Vagina (tissue), 2 donors: ENCODE measurements at places on chromosomes 4 and X. TPM values are rescaled to one million over a fixed set of nuclear protein-coding genes. Genes with fewer than 3 reads are reported as not detected.

GRCh38 chrX:30875957-30876356 lies 13.1 kb downstream of the TAB3 start:
- DNase-seq: no peak

DNA sequence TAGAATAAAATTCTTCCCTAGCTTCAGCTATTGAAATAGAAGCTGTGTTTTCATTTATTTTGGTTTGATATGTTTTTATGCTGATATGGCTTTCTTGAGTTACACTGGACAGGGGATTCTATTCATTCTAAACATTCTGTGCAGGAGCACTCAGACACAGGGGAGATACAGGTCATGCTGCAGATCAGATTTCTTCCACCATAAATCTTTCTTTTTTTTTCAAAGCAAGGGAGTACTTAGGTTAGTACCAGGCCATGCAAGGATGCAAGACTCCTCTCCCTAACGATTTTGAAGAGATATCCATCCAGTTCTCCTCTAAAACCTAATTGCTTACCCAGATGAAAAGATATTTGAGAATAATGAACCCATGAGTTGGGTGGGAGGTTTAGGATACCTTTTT lies 21.4 kb downstream of the ETDC start:
- DNase-seq: no peak

DNA sequence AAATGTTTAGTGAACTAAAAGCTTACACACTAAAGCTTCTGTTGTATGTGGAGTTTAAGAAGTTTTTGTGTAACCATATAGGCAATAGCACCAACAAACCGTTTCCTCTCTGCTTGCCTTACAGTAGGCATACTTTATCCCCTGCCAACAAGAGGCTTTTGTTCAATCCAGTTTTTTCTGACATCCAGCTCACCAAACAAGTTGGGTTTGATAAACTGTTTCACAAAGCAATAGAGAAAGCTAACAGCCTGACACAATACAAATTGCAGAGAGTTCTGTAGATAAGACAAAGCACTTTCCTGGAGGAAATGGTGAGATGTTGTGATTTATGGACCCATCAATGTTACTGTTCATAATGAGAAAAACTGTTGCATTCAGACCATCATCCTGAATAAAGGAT lies 53.8 kb downstream of the PACRGL start:
- DNase-seq: no peak

- no peak for DNase-seq
Measured at GRCh38 chr4:6469144-6469543, 3.3 kb downstream of the PPP2R2C start.

The FAM9C gene
- not detected for total RNA-seq

The NAA10 gene
- 66.8 TPM for total RNA-seq

- DNase-seq: no peak
Measured at GRCh38 chrX:311156-312129, 7.2 kb downstream of the GTPBP6 start.

The EDNRA gene
- 41.5 TPM for total RNA-seq
